ENCODE measurements at places on chromosomes 1 and 21.

GRCh38 chr21:15204970-15205286, 140.1 kb upstream of the NRIP1 start:
- DNase-seq: no peak

DNA sequence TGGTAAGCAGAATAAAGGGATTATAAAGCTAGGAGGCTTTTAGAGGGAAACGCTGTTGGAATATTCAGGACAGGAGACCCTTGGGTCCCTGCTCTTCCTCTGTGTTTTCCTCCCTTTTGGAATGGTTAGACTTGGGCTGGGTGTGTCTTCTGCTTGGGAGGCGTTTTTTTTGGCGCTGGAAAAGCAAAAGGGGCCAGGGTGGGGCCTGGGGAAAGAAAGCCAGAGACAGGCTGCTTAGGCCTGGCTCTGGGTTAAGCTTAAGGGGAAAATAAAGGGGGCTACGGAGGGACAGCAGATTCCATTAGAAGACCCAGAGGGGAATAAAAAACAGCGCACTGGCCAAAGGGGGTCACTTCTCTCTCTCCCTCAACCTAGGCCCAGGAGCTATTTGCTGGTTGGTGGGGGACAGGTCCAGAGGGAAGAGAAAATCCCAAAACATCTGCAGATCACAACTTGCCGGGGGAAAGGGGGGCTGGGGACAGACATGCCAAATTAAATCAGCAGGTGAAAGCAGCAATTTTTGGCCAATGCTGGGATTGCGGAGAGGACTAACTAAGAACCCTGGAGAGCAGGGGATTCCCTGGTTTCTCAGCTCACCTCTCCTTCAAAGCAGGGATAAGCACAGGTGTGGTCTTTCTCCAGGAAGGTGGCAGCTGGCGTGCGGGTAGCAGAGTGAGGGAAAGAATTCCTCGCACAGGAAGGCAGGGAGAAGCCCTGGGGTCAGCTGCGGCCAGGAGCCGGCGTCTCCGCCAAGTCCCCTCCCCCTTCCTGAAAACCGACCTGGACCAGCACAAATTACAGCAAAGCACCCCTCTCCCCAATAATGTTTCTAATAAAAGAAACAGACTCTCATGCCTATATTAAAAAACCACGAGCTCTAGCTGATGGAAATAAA, 82.2 kb upstream of the AK4 start:
- no peak for DNase-seq

- no peak for DNase-seq
These were observed 17.7 kb downstream of the COL6A2 start for GRCh38 chr21:46115441-46116188.

DNA sequence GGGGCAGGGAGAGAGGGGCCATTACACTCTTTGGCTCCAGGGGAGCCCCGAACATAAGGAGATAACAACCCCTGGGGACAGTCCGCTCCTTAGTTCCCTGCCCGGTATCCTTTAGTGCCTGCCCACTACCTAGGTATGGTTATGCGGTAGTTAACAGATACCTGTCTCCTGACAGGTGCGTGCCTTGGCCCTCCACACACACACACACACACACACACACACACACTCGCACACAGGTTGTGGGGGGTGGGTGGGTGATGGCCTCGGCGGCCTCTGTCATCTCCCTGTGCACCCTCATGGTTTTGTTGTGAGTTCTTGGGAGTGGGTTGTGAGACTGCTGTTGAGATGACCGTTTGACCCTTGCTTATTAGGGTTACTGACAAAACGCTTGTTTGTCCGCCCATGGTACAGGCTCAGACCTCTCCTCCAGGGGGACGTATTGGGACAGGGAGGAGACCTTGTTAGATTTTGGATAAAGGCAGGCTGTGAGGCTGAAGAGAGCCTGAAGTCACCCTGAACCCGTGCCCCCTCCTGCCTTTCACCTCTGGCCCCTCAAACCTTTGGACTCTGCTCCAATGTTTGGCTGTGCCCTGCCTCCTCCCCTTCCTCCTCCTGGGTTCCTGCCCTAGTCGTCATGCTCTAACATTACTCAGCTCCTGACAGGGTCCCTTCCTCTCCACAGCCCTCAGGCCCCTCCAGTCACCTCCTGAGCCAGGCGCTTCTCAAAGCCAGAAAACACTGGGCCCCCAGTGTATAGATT, 979 bp downstream of the RASSF5 start:
- no peak for DNase-seq

- DNase-seq: no peak
These were observed 66.8 kb upstream of the RGS7 start for GRCh38 chr1:241423541-241424479.

GRCh38 chr1:47592296-47593012, 154.6 kb downstream of the FOXD2 start:
- DNase-seq: no peak

DNA sequence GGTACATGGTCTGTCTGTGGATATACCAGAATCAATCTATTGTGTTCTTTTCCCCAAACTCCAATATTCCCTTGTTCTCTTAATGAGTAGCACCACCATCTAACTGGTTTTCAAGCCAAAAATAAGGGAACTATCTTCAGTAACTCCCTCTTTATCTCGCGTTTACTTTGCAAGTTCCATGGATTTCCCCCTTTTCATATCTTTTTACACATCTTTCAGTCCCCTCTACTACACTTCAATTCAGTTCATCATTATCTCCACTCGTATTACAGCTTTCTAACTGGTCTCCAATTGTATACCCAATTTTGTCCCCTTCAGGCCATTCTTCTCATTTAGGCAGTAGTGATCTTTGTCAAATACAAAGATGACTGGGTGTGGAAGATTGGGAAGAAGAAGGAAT, 4.1 kb upstream of the TMCO1 start:
- DNase-seq: no peak

DNA sequence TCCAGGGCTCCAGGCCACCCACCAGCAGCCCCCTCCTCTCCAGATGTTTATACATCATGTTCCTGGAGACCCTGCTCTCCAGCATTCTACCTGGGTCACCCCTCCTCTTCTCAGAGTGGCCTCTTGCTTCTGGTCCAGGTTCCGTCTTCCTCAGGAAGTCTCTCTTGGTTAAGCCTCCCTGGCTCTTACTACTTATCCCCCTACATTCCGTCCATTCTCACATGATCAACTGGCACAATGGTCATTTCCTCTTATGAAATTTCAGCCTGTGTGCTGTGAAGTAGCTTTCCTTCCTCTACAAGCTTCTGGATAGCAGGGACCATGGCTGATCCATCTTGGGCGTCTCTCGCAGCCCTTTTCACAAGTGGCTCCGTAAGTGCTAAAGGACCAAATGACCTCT, 33.9 kb upstream of the ATP2B4 start:
- no peak for DNase-seq

GRCh38 chr1:227731696-227732585, 3.2 kb downstream of the JMJD4 start:
- DNase-seq: no peak

GRCh38 chr1:226447932-226448665, 40.2 kb upstream of the PARP1 start:
- no peak for DNase-seq
